ENCODE measurements at places on chromosomes 1 and 21. TPM values are rescaled to one million over a fixed set of nuclear protein-coding genes. Genes with fewer than 3 reads are reported as not detected.

DNA sequence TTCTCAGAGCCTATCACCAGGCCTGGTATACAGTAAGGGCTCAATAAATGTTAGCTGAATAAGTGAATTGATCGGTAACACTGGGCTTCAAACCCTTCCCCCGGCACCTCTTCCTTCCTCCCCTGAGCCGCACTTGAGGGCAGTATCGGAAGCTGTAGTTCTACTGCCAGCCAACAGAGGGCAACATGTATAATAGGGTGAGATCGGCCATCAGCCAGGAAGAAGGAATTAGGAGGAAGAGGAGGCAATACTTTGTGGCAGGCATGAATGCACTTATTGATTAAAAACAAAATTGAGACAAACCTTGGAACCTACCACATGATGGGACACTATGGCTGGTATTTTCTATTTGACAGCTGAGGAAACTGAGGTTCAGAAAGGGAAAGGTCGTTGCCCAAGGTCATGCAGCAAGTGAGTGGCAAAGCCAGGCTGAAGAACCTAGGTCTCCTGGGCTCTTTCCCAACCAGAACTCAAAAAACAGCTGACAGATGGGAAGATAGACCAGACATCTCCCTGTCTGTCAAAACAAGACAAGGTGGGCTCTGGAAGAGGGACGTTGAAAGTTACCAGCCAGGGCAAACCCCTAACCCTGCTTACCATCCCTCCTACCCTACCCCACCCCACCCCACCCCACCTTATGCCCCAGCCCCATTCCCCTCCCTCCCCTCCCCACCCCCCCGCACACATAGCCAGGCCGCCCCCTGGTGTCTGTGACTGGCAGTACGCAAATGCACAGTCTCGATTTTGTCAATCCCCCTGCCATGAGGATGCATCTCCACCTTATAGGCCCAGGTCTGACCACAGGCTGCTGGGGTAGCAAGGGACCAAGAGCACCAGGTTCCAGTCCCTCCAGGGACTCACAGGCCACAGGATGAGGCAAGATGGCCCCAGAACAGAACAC is 107.3 kb upstream of the RUNX3 start:
- peaks cover 17% of the 10 kb centered on the region for H3K27me3 ChIP-seq
- H3K4me1 ChIP-seq: peaks cover 8% of the 10 kb centered on the region
- no peak overlapping the region for H3K4me3 ChIP-seq
- H3K36me3 ChIP-seq: no peaks in the 10 kb centered on the region
- no peak for DNase-seq
- H3K27ac ChIP-seq: no peak overlapping the region

GRCh38 chr1:17551755-17552234 is 12.3 kb downstream of the ARHGEF10L start:
- H3K4me1 ChIP-seq: peaks cover 49% of the 10 kb centered on the region
- DNase-seq: no peak
- H3K4me3 ChIP-seq: no peak overlapping the region
- H3K27me3 ChIP-seq: no peaks in the 10 kb centered on the region
- H3K27ac ChIP-seq: peak overlapping the region; percentile 46

GRCh38 chr1:84889437-84889836 is 3.6 kb downstream of the LPAR3 start:
- H3K36me3 ChIP-seq: no peaks in the 10 kb centered on the region
- H3K4me1 ChIP-seq: peaks cover 15% of the 10 kb centered on the region
- peaks cover 29% of the 10 kb centered on the region for H3K27me3 ChIP-seq
- no peak overlapping the region for H3K27ac ChIP-seq

Gene PAFAH2
- total RNA-seq: 31.3 TPM

DNA sequence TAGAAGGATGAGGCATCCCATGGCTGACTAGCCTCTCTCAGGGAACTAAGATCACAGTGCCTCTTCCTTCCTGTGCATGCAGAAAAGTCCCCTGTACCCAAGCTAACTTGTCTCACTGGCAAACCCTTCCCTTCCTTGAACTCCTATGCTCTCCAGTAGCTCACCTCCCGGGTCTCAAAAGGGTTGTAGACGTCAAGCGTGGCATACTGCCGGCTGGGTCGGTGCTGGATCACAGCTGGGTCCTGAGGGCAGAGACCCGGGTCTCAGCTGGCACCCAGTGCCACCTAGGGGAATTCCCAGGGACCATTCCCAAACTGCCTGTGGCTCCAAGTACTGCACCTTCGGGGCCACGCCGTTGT is 688 bp downstream of the SCAMP3 start:
- peaks cover 29% of the 10 kb centered on the region for H3K4me1 ChIP-seq
- DNase-seq: no peak
- H3K4me3 ChIP-seq: peak overlapping the region; percentile 94

All from suprapubic skin (tissue), 4 donors.